Fibroblast of villous mesenchyme (primary cell): ENCODE measurements at places on chromosomes 2 and 18. TPM values are rescaled to one million over a fixed set of nuclear protein-coding genes. Genes with fewer than 3 reads are reported as not detected.

Gene ALK
- not detected in 2 replicates for total RNA-seq

Gene MAP3K19
- not detected in 2 replicates for total RNA-seq

Gene GCG
- total RNA-seq: not detected in 2 replicates

Gene DNAJC10
- total RNA-seq: 104 and 116 TPM in 2 replicates

Gene DSC3
- total RNA-seq: under 0.01 and 0.43 TPM in 2 replicates

Gene TAF1B
- 29.8 and 39.3 TPM in 2 replicates for total RNA-seq

Gene MEP1B
- under 0.01 and 0.64 TPM in 2 replicates for total RNA-seq

Gene UGT1A8
- total RNA-seq: under 0.01 TPM in 1 of 2 replicates, not detected in the other

Gene MYOM1
- total RNA-seq: 0.32 and 0.86 TPM in 2 replicates

Gene IL1B
- total RNA-seq: 2.6 TPM in 2 replicates

Gene SAG
- not detected in 2 replicates for total RNA-seq

Gene SMC6
- 20.7 and 23.2 TPM in 2 replicates for total RNA-seq

Gene FAM136A
- 29.3 and 32.8 TPM in 2 replicates for total RNA-seq

Gene STK39
- 15.5 and 27.2 TPM in 2 replicates for total RNA-seq

Gene SERPINB4
- not detected in 2 replicates for total RNA-seq

Gene CACNB4
- total RNA-seq: 0.32 and 0.43 TPM in 2 replicates

DNA sequence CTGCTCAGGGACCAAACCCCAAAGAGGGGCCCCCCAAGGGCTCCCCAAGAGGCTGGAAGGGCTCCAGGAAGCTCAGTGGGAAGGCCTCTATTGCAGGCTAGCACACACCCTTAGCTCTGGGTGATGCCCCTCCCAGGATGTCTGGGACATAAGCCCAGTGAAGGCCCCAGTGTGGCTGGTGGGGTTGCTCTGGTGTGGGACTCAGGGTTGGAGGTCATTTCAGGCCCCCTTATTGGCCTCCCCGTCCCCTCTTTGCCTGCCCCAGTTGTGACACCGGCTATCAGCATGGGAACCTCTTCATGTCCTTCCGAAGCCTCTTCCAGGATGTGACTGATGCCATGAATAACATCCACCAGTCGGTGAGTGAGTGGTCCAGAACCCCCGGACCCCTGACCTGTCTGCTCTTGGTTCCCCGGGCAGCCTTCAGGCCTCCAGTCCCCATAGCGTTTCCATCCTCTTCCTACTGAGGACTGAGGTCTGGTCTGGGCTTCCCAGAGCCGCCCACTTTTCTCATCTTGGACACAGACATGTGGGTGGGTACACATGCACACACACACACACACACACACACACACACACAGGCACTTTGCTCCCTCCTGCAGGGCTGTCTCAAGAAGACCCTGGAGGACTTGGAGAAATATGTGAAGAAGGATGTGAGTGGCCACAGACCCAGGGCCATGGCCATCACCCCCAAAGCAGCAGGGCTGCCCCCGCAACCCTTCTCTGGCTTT, 2.2 kb downstream of the NT5DC4 start:
- no peak for DNase-seq

GRCh38 chr2:230823264-230823964, 41.3 kb upstream of the ITM2C start:
- DNase-seq: no peak

GRCh38 chr2:239159476-239159911, 241.3 kb downstream of the HDAC4 start:
- no peak for DNase-seq

DNA sequence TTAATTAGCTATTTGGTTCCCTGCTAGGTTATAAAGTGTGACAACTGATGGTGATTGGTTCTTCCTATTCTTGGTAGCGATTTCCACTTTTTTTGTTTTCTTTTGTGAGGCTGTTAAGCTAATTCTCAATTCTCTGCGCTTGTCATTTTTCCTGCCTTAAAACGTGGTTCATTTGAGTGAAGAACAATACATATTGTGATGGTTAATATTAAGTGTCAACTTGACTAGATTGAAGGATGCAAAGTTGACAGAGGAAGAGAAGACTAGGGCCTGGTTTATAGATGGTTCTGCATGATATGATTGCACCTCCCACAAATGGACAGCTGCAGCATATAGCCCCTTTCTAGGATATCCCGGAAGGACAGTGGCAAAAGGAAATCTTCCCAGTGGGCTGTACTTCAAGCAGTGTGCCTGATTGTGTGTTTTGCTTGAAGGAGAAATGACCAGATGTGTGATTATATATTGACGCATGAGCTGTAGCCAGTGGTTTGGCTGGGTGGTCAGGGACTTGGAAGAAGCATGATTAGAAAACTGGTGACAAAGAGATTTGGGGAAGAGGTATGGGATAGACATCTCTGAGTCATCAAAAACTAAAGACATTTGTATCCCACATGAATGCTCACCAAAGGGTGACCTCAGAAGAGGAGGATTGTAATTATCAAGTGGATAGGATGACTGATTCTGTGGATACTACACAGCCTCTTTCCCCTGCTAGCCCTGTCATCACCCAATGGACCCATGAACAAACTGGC, 39.4 kb upstream of the ZNF804A start:
- no peak for DNase-seq

GRCh38 chr18:25256439-25256838, 95.5 kb downstream of the ZNF521 start:
- no peak for DNase-seq

GRCh38 chr2:18253686-18254197, 306.7 kb downstream of the RDH14 start:
- no peak for DNase-seq

DNA sequence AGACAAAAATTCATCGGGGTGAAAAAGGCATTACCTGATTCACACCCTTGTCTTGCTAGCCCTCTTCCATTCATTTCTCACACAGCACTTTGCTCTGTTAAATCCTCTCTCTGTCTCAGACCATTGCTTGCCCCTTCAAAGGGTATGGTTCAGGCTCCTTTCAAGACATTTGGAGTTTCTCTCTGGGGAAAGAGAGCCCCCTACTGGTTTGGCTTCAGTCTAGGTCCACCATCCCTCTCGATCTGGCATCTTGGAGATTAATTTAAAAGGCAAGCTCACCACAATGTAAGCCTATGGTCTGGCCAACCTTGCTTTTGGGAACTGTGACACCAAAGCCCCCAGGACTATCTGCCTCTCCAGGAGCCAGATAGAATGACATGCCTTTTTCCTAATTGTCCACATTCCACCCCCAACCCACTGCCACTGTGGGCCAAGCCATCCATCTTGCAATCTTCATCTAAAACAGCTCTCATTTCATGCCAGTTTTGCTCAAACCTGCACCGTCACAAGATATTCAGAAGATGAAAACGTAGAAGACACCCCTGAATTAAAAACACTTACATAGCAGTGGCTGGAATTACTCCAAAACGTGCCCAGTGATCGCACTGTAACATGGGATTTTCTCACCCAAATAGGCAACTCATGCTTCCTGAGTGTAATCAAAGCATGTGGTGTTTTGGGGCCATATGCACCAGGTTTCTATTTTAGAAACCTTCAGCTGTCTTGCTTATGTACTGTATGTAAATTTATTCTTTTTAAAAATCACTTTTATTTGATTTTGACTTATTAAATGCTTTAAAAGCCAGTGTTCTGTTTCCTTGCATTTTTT, 93.9 kb downstream of the FARSB start:
- peak; percentile 66 for DNase-seq

GRCh38 chr2:3481736-3482362, 37.5 kb downstream of the ADI1 start:
- no peak for DNase-seq

- DNase-seq: peak; percentile 7
Measured at GRCh38 chr2:130261970-130262760, 63.9 kb upstream of the TUBA3E start.

GRCh38 chr2:187438455-187438854, 9.6 kb downstream of the CALCRL start:
- no peak for DNase-seq

DNA sequence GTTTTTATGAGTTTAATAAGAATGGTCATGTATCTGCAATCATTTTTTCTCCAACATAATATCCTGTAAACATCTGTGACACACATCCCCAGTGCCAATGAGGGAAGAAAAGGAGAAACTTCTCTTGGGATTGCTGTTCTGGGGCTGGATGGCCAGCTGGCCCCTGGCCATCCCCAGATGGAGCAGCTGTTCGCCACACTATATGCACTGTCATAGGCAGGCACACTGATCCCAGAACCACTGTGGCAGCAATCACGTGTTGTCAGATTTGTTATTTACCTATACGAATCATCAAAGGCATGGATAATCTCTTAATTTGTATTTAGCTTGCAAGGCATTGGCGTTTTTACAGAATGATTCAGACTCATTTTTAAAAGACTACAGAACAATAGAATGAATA, 167.6 kb upstream of the ACAA2 start:
- no peak for DNase-seq

DNA sequence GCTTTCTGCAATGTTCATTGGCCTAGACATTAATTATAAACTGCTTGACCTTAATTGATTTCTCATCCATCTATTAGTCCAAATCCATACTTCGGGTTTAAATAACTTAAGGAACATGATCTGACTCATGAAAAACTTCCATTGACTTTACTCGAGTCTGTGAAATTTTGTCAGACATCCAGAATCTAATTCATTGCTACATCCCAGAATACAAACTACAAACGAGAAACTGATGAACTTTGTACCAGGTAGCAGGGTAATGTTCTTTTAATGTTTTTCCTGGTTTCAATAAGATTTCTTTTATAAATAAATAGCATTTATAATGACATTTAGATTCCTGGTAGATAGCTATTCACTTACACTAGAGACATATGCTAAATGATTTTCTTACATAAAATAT, 36.0 kb upstream of the IKZF2 start:
- no peak for DNase-seq

GRCh38 chr2:32068-32467, 14.2 kb downstream of the FAM110C start:
- no peak for DNase-seq

- DNase-seq: peak; percentile 45
Measured at GRCh38 chr18:34729264-34729663, 19.2 kb downstream of the DTNA start.

- DNase-seq: no peak
Measured at GRCh38 chr2:39142904-39143605, 22.2 kb upstream of the SOS1 start.

- no peak for DNase-seq
Measured at GRCh38 chr2:189618197-189618596, 37.6 kb upstream of the SLC40A1 start.

DNA sequence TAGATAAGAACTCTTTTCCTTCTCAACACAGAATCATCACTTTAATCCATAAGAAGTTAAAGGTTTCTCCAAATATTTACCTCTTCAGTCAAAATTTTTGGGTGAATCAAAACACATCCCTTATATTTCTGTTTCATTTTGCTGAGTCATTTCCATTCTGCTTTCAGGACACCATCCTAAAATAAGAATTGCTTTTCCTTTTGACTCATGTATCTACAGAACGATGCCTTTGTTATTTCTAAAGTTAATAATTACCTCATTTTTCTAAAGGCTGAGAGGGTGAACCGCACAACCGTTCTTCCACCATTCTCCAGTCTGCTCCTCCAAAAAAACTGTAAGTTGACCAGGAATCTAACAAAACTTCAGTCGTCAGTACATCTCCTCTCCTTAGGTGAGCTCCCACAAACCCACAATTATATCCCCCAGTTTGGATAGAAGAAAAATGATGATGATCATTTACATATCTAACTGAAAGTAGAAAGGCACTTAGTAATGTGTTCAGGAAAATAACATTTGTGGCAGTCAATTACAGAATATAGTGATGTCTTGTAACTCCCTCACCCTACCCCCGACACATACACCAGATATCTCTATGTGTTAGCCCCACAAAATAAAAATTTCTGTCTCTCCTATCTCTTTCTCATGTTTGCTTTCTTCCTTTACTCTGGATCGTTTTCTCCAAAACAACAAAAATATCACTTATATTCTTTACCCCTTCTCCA, 162.5 kb downstream of the RAD51AP2 start:
- DNase-seq: no peak

DNA sequence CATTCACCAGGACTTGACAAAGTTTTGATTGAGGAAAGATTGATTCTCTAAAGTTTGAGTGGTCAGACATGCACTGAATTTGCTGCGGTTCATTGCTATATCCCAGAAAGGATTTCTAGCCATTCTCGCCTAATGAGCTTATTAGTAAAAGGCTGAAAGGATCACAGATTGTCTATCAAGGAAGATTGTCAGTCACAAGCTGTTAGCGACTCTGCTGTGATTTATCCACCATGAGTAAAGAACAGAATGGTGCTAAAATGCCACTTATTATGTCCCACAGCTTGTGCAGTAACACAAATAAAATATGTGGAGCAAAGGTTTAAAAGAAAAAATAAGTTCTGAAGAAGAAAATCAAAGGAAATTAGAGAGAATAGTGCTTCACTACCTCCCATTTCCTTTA, 701.2 kb upstream of the CDH7 start:
- DNase-seq: no peak

GRCh38 chr18:27719680-27720079, 457.2 kb downstream of the CDH2 start:
- no peak for DNase-seq

DNA sequence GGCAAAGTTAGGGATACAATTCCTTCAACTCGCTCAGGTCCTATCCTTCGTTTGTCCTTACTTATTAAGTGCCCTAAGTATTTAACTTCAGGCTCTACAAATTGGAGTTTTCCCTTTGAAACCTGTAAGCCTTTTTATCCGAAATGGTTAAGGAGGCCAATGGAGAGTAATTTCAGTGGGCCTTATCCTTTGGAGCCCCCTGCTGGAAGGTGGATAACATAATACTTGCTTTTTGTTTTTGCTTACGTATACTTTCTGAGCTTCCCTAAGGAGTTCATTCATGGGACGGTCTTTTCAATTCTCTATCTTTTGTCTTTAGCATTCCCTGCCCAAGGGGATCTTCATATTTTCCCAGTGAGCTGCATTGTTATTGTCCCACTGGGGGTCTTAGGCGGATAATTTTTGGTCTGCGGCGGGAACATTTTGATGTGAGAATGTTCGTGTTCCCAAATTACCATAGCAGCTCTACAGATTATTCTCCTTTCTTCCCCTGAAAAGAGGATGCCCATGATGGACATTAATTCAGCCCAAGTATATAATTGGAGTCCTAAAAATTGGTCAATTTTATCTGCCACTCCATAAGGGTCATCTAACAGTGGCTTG, 34.4 kb upstream of the TRAPPC8 start:
- peak; percentile 61 for DNase-seq

GRCh38 chr18:75287006-75287405, 76.4 kb downstream of the TSHZ1 start:
- no peak for DNase-seq

- DNase-seq: no peak
Measured at GRCh38 chr2:99725820-99726219, 236.0 kb upstream of the REV1 start.

GRCh38 chr2:11220445-11220844, 65.2 kb downstream of the SLC66A3 start:
- DNase-seq: no peak

DNA sequence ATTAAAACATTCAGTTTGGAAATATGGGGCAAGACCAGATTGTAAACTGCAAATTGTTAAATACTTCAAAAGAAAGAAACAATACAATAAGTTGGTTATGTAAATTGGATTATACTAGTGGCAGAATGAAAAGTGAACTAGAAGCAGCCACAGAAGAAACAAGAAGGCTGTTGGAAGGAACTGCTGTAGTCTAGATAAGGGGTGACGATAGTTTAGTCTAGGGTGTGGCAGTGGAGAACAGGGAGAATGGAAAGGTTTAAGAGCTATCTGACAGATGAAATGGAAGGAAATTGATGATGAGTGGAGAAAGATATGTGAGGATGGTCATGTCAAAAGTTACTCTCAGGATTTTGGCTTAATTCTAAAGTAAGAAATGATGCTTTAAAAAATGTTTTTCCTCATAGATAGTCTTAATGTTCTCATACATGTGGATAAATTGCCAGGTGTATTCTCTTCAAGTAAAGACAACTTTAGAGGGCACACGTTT, 179.7 kb downstream of the GPD2 start:
- DNase-seq: no peak
